MV-4-11 (cell line): ENCODE measurements at places on chromosomes 13 and 19.

- no peak for DNase-seq
Measured at GRCh38 chr13:99966064-99966805, 5.3 kb downstream of the ZIC5 start.

DNA sequence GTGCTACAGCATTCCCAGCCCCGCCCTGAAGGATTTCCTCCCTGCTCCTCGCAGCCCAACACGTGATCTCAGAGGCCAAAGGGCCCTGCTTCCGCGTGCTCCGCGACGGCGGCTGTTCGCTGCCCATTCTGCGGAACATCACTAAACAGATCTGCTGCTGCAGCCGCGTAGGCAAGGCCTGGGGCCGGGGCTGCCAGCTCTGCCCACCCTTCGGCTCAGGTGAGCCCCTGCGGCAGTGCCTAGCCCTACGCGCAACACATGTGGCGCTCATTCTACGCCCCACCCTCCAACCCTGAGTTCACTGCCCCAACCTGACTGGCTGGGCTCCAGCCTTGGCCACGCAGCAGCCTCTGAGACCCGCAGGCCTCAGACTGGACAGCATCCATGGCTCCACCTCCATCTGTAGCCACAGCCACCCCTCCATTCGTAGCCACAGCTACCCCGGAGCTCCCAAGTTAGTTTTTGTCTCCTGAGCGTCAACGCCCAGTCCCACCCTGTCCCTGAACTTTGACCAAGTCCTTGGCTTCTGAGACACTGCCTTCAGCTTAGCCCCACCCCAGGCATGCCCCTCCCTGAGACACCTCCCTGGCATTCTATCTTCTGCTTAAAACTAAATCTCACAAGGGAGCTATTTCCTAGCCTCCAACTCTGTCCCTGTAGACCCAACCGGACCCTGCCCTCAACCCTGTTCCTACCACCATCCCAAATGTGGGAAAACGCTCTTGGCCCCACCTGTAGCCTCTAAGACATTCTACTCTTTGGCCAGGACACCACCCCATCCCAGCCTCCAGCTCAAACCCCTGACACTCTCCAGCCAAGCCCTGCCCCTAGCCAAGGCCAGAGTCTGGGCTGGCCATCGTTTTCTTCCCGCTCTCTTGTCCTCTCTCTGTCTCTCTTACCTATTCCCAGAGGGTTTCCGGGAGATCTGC, 6.4 kb downstream of the LTBP4 start:
- no peak for DNase-seq

- DNase-seq: peak; percentile 10
Measured at GRCh38 chr13:76884186-76884906, 1.9 kb downstream of the KCTD12 start.

DNA sequence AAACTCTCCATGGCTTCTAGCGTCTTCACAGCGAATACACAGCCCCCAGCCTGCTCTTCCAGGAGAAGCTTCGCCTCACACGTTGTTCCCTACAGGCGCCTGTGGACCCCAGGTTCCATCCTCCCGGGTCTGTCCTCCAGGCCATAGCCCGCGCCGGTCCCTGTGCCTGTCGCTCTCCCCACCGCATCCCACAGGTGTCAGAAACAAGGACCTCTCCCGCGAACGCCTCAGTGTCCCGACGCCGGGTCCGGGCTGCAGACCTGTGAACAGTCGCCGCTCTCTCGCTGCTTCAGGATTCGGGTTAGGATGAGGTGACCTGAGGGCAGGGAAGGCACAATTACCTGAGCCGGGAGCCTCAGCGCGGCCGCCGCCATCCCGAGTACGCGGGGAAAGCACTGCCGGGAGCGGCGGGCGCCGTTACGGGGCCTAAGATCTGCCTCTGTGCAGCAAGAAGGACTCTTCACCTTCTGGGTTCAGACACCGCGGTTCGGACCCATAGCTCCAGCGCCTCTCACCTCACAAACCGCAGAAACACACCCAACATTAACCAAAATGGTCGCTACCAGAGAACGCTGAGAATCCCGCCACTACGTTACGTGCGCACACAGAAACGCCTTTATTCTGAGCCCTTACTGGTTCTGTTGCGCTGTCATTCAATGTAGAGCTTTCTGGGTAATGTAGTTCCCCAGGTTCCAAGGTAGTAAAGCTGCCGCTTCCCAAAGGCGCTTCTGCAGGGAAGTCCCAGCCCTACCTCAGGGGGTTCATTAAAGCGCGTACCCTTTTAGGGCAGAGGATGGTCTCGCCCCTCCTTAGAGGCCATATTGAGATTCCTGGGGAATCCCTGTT, at the start of gene ZNF418:
Gene ZNF418, minus strand, starts transcription at position 583 of the 846 bp plus-strand sequence. CDS start 1,580 bp downstream, outside the sequence.
- no peak for DNase-seq

GRCh38 chr13:110689711-110690110, 16.2 kb downstream of the CARS2 start:
- no peak for DNase-seq

DNA sequence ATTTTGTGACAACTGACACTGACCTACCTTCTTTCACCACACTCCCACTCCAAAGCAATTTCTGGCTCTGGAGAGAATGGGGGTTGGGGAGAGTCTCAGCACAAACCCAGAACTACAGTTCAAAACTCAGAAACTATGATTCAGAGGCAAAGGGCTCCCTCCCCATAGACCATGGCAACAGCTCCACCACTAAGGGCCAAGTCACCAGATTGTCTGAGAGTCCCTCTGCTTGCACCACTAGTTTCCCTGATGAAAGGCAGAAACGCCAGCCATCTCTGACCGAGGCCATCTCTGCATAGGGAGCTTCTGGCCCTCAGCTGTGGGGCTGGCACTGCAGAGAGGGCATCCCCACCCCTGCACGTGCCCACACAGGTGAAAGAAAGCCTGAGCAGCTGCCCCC, 112.4 kb upstream of the VSTM2B start:
- no peak for DNase-seq

GRCh38 chr13:113320226-113320875, 23.3 kb downstream of the LAMP1 start:
- DNase-seq: no peak

GRCh38 chr13:49759503-49759902, 33.0 kb downstream of the KPNA3 start:
- peak; percentile 5 for DNase-seq

DNA sequence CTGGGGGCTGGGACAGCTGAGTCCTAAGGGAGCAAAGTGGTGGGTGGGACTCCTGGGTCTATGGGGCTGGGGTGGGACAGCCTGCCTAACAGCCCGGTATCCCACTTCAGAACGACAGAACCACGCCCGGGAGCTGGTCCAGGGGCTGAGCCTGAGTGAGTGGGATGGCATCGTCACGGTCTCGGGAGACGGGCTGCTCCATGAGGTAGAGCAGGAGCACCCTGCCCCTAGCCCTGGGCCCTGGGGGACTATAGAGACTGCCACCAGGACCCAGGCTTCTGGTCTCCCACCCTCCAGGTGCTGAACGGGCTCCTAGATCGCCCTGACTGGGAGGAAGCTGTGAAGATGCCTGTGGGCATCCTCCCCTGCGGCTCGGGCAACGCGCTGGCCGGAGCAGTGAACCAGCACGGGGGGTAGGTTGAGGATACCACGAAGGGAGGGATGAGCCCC, 8.6 kb downstream of the SPHK2 start:
- no peak for DNase-seq

DNA sequence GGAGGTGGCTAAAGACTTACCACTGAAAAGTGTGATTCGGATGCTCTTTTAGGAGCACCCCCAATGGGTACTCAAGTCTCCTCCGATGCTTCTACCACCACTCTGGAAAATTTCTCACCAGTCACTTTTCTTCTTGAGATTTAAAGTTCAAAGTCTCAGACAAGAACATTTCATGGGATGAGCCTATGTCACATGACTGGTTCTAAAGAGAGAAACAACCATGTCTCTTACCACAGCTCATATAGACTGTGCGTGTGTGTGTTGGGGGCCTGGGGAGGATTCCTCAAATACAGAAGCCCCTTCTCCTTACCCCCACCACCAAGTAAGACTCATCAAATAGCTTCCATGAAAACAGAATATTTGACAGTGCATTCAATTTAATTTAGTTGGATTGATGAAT, 181.7 kb upstream of the MIR17HG start:
- no peak for DNase-seq

- DNase-seq: no peak
Measured at GRCh38 chr13:37097076-37097475, 8.4 kb downstream of the CSNK1A1L start.

DNA sequence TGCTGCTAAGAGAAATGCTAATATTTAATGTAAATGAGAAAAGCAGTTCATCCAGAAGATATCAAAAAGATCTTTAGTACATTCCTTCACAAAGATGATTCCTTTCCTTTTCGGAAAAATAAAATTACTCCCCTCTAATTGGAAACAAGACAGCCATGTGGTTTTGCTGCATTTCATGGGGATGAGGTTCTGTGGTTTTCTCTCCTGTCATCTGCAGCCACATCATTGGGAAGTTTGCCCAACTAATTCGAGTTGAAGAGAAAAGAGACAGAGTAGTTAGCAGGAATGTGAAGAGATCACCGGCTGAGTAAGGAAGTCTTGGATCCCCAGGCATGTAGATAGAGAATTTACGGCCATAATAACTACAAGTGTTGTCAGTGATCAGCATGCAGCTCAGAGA, 122.1 kb downstream of the CYSLTR2 start:
- no peak for DNase-seq

GRCh38 chr13:75153834-75154233, 328.1 kb downstream of the TBC1D4 start:
- DNase-seq: peak; percentile 82

DNA sequence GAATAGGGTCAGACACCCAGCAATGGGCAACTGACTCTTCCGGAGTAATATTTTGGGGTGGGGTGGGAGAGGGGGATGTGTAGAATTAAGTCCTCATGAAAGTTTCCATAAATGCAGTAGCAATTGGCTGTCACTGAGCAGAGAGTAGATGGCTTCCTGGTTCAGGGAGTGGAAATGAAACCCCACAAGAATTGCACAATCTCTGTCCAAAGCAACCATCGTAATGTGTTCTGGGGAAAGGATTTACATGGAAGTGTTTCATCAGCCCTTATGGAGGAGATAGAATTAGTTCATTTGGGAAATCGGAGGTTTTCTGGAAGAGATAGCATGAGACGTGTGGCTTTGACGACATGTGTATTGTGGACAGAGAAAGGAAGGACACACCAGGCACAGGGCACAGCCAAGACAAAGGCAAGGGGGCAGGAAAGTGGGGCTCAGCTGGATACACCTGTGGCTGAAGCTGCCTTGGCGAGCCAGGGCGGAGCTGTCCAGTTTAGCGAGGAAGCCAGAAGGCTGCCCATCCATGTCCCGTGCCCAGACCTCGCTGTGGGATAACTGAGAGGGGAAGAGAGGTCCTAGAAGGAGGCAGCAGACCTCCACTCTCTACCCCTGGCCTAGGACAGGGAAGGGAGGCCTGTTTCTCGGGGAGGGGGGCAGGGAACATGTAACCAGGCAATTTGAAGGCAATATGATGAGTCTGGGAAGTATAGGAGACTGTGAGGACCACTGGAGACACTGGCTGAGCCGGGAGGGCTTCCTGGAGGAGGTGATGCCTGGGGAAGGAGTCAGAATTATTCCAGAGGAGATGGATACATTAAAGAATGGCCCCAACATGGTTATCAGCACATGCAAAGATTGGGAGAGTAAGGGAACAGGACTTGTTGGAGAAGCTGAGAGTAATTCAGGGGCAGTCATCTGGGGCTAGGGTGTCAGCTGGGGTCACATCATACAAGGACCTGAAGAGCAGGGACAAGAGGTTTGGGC, 2.6 kb upstream of the CLEC4G start:
- DNase-seq: peak; percentile 99

DNA sequence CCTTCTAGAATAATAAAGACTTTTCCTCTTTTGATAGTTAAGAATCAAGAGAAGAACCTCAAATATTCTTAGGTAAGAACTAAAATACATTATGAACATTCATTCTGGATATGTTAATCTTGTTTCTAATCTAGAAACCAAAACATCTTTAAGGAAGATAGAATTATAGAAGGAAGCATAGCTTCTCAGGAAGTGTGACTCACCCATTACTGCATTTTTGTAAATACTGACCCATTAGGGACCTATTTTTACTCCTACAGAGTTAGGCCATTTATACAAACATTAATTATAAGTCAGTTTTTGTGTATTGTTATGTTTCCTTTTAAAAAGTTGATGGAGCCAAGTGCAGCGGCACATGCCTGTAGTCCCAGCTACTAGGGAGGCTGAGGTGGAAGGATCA, 147.1 kb downstream of the NUFIP1 start:
- peak; percentile 46 for DNase-seq

GRCh38 chr13:83731113-83731512, 151.2 kb downstream of the SLITRK1 start:
- no peak for DNase-seq

DNA sequence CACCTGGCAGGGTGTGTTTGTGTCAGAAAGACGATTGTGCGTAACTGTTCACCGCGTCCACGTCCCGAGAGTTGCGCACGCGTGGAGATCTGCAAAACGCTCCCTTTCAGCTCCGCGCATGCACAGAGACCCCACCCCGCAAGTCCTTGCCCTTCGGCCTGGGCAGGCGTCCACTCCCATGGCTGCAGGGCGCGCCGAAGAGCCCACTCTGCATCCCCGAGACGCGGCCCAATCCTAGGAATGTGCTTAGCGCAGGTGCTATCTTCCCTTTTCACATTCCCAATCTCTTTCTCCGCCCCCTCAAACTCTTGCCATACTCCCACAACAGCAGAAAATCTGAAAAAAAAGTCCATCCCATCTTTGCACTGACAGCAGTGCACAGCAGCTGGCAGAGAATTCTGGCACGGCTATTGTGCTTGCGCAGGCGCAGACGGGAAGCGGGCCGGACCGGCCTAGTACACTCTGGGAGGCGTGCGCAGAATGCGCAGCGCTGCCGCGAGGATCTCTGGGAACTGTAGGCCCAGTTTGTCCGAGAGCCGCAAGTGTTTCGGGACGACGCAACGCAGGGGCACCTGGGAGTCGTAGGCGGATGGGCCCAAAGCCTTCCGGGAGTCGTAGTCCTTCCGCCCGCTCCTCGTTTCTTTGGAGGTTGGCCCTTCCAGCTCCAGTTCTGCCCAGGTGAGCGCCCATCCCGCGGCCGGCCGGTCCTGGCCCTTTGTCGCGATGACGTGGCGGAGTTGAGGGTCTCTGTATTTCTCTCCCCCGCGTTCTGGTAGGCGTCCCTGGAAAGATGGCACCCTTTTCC, 23.1 kb downstream of the ZNF175 start:
- DNase-seq: peak; percentile 99

- no peak for DNase-seq
Measured at GRCh38 chr19:31627620-31628365, 278.6 kb upstream of the TSHZ3 start.

GRCh38 chr13:74009100-74009668, 125.0 kb downstream of the KLF12 start:
- no peak for DNase-seq
